ENCODE measurements at places on chromosomes 6 and 20.

DNA sequence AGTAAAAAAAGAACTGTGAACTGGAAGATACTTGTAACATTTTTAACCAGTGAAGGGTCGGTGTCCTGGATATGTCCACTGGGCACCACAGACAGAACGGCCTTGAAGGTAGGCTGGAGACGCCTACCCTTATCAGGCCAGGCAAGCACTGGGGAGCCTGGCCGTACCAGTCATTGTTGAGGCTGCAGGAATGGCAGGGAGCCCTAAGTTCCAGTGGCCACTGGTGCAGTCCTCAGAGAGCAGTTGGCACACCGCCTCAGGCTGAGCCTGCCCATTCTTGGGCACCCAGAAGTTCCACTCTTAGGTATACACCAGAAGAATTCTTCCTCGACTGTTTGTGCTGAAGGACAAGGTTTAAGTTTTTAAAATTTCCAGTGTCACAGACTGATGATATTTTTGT is 20.5 kb downstream of the DNAJC5 start:
- DNase-seq, result no peak

DNA sequence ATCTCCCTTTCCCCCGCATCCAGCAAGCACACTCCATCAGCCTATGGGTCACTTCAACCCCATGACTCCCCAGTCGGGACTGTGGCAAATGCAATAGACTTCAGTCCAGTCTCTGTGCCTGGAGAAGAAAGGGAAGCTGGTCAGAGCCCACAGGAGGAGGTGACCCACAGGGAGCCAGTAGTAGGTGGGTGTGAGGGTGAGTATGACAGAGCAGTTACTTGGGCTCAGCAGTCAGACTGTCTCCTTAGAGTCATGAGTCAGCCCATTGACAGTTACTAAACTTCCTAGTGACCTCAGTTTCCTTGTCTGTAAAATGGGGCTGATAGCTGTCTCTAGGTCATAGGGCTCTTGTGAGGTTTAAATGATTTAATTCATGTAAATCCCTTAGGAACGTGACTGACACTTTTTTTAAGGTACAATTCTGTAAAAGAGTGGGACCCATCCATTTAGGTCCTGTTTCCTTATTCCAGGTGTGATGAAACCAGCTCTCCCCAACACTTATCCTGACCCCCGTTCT is 33.9 kb upstream of the HLA-C start:
- no peak for DNase-seq

GRCh38 chr6:17102258-17102870 is 514 bp downstream of the STMND1 start:
- no peak for DNase-seq

- DNase-seq, result peak; percentile 37
Measured at GRCh38 chr6:112780498-112781096, 433.5 kb downstream of the RFPL4B start.

DNA sequence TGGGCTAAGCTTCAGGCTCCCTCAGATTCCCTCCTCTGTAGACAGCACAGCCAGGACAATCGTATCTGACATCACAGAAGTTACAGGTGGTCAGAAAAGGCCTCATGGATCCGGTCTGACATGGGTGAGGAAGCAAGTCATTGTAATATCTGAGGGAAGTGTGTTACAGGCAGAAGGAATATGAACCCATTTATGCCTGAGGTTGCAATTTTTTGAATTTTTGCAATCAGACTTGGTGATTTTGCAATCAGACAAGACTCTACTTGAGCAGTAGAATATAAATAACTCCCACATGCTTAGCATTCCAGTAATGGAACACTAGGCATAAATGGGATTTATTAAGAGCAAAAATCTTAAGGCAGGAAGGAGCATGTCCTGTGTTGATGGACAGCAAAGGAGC is 52.1 kb downstream of the CBLN4 start:
- DNase-seq, result no peak

GRCh38 chr6:79077715-79078074 is 359 bp downstream of the PHIP start:
- no peak for DNase-seq

GRCh38 chr6:156777577-156778453 is 637 bp downstream of the ARID1B start:
- DNase-seq, result peak; percentile 48

All from A549 (cell line).